ENCODE measurements at places on chromosomes 13 and 19.

DNA sequence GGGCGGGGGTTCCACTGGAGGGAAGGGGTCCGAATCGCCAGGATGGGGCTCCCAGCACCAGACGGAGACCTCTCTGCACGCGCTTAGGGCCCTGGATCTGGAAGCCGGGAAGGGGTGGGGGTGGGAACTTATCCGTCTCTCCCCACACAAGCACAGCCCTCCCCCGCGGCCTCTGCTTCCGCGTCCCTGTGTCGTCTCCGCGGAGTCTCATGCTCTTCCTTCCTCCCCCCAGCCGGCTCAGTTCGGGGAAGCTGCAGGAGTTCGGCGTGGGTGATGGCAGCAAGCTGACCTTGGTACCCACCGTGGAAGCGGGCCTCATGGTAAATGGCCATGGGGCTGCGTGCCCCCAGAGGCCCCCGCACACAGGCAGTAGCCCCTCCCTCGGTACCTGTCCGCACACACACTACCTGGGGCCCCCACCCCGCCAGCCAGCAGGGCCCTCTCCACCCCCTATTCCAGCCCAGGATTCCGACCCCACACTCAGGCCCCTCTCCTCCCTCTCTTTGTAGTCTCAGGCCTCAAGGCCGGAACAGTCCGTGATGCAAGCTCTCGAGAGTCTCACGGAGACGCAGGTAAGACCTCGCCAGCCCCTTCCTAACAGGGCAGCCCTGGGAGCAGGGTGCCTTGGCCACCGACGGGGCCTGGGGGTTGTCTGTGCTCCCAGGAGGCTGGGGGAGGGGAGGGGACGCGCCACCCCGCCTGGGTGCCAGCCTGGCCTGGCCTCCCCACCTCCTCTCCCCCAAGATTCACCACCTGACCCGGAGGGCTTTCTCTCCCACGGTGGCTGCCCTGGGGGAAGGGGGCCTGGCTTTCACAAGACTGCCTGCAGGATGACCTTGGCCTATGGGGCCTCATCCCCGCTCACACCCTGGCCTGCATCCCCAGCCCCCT, 3.2 kb downstream of the MIDN start:
- DNase-seq: peak; percentile 25

GRCh38 chr19:18417250-18418028, 1.8 kb upstream of the SSBP4 start:
- DNase-seq: peak; percentile 60

DNA sequence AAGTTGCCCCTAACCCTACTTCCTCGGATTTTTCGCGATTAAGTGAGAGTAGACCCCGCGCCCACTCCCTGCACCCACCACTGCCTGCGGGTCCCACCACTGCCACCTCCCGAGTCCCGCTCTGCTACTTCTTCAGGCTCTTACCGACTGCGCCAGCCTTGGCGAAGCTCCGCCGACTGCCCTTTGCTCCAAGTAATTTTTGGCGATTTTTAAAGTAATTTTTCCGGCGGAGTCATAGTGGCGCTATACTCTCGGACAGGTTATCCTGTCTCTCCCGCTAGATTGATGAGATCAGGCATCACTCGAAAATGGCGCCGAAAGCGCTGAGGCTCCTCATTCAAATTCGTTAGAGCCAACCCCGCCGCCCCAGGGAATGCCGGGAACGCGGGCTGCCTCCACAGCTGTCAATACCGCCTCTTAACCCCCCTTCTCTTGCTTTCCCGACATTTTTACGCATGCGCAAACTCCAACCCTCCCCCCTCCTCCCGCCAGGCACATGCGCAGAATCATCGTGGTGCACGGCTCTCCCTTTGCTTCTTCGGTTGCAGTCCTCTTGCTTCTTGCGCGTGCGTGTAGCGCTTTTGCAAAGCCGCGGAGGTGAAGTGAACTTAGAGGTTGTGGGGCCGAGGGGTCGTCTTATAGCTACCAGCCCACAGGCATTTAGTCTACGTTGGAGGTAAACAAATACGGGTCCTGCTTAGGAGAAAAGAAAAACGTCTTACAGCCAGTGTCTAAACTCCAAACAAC, 66.6 kb downstream of the KCNRG start:
- peak; percentile 97 for DNase-seq

- no peak for DNase-seq
Measured at GRCh38 chr19:4080473-4080872, 13.8 kb upstream of the ZBTB7A start.

DNA sequence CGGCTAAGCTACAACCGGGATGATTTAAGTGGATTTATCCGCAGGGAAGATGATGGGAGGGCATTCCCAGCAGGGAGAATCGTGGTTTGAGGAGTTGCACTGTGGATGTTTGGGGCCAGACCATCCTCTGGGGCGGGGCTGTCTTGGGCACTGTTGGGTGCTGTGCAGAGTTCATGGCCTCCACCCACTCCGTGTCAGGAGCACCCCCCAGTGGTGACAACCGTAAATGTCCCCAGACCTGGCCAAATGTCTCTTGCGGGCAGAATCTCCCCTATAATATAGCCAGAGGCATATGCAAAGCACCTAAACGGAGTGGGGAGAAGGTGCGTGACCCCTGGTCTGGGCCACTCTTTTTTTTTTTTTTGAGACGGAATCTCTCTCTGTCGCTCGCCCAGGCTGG, 40.2 kb downstream of the SMIM24 start:
- DNase-seq: no peak

- peak; percentile 28 for DNase-seq
Measured at GRCh38 chr19:34220472-34221063, 33.8 kb upstream of the GARRE1 start.

GRCh38 chr13:58142952-58143351, 511.4 kb downstream of the PCDH17 start:
- no peak for DNase-seq
